ENCODE measurements at places on chromosomes 3 and 15.
A peak's percentile ranks its signal among the peaks of the same experiment; 100 is the strongest.

GRCh38 chr15:55884223-55884622, 109.2 kb downstream of the NEDD4 start:
- peak; percentile 12 for DNase-seq

DNA sequence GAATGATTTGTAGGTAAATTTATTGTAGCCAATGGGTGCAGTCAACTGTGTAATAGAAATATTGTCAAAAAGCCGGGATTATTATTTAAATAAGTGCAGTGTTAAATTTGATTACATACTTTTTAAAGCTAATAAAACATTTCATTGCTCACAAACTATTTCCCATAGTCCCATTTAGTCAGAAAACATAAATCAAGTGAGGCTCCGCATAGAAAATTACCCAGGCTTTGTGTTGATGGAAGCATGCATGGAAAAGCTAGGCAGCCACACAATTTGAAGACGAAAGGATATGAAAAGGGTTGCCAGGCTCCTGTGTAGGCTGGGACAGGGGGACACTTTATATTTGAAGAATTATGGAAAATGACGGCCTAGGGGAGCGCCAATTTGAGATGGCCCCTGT, 82.3 kb downstream of the LRTM1 start:
- no peak for DNase-seq

- no peak for DNase-seq
Measured at GRCh38 chr3:62462104-62462762, 88.9 kb upstream of the FEZF2 start.

- DNase-seq: no peak
Measured at GRCh38 chr3:189212681-189213080, 40.9 kb downstream of the TPRG1 start.
